Thymus (tissue), 14 donors: ENCODE measurements at places on chromosomes 12 and 14. TPM values are rescaled to one million over a fixed set of nuclear protein-coding genes. Genes with fewer than 3 reads are reported as not detected.

Gene SUOX
- total RNA-seq = 9.4 TPM

Gene PPP2R5E
- total RNA-seq = 10.4 TPM

Gene IFNG-AS1
- total RNA-seq = 1.3 TPM

Gene PCED1B
- 1.7 TPM for total RNA-seq

Gene CDK17
- total RNA-seq = 49.2 TPM

Gene TCHP
- 8.0 TPM for total RNA-seq

Gene KRT6C
- total RNA-seq = 0.28 TPM

Gene DMAC2L
- total RNA-seq = 5.2 TPM

DNA sequence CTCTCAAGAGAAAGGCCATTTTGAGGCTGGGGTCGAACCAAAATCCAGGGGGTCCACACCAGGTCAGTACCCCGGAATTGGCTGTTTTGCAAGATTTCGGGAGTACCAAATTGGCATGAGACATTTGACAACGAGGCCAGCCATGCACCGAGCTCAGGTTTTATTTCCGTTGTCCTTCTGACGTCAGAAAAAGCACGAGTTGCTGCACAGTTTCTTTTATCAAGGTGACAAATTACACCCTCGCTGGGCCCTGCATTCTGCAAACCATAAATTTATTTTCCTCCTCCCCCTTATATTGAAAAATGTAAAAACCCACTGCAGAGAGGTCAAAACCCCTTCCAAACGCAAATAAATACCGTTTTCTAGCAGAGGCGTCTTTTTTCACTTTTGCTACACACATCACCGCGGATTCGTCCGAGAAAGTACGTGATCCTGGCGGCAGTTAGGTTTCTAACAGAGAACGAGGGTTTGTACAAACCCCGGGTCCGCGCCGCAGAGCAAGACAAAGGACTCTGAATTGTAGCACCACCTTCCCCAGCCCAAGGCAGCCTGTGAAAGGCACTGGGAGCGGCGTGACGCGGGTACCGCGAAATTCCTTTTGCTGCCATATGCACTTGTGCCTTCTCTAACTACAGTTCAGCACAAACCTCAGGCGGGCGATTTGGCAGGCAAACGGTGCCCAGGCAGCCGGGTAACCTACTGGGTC, 1.8 kb downstream of the SLC38A1 start:
- H3K27me3 ChIP-seq = no peaks in the 10 kb centered on the region
- peaks cover 5% of the 10 kb centered on the region for H3K36me3 ChIP-seq
- peak overlapping the region; percentile 97 for H3K27ac ChIP-seq
- H3K4me1 ChIP-seq = peaks cover 28% of the 10 kb centered on the region
- peak; percentile 60 for DNase-seq

- no peak for DNase-seq
- H3K27ac ChIP-seq = no peak overlapping the region
- peaks cover 6% of the 10 kb centered on the region for H3K4me1 ChIP-seq
- H3K27me3 ChIP-seq = no peaks in the 10 kb centered on the region
Measured at GRCh38 chr14:100140452-100141078, 18.9 kb downstream of the DEGS2 start.

GRCh38 chr12:64006211-64006825, 161.8 kb downstream of the SRGAP1 start:
- H3K4me3 ChIP-seq = no peak overlapping the region
- H3K36me3 ChIP-seq = no peaks in the 10 kb centered on the region
- no peak for DNase-seq
- H3K4me1 ChIP-seq = no peaks in the 10 kb centered on the region
- H3K27me3 ChIP-seq = no peaks in the 10 kb centered on the region

DNA sequence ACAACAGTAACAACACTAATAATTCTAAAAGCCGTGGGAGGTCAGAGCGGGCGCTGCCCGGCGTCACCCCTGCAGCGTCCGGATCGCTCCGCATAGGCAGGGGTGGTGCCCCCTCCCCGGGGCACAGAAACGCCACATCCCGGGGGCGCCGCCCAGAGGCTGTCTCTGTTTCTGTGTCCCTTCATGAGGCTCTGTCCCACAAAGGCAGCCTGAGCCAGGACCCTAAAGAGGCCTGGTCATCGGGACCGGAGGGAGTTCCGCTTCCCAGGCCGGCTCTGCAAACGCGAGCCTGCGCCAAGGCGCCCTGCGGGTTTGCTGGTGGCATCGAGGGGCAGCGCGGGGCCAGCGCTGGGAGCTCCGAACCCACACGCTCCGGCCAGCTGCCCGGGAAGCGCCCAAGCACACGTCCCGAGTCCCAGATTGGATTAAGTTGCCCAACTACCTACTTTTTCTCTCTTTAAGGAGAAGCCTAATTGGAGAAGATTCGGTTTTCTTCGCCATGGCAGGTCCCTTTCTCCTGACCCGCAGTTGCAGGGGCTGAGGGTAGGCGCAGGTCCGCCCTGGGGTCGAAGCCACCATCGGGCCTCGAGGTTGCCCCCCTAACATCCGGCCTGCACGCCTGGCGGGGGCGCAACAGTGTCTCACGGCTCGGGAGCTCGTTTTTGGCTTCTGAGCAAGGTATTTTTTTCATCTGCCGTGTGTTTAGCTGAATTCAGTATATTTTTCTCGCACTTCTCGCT, 421.7 kb downstream of the VRK1 start:
- peak overlapping the region; percentile 64 for H3K27ac ChIP-seq
- H3K27me3 ChIP-seq = peaks cover 7% of the 10 kb centered on the region
- peak; percentile 83 for DNase-seq
- peaks cover 12% of the 10 kb centered on the region for H3K4me1 ChIP-seq
- peak overlapping the region; percentile 56 for H3K4me3 ChIP-seq

DNA sequence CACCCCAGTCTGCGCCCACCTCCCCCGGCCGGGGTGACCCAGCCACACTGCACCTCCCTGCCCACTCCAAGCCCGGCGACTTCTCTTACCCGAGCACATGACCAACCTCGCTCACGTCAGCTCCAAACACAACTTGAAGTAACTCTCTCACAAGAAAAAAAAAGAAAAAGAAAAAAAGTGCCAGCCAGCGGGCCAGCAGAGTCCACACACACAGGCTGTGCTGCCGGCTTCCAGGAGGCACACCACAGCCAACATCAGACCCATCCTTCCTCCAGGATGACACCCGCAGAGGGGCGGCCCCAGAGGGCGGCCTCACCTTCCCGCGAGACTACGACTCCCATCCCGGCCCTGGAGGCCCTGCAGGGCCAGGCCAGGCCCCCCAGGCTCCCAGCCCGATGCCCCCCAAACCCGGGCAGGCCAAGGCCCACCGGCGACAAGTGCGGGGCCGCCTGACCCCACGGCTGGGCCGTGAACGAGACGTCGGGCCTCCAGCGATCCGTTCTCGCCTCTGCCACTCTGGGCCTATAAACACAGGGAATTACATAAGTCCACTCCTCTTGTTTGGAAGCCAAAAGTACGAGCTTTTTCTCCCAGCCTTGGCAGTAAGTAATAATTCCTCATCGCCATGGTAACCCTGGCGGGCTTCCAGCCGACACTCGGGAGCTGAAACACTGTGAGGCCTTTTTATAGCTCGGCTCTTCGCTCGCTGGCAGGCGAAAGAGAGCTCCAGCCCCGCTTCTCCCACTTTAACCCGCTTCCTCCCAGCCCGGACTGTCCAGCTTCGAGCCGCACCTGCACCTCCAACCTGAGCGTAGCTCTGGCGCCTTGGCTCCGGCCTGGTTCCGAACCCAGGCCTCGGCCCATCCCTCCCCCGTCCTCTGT, 49.1 kb downstream of the NCOR2 start:
- H3K27me3 ChIP-seq = no peaks in the 10 kb centered on the region
- H3K27ac ChIP-seq = peak overlapping the region; percentile 83
- H3K4me3 ChIP-seq = peak overlapping the region; percentile 21
- peaks cover 14% of the 10 kb centered on the region for H3K36me3 ChIP-seq

DNA sequence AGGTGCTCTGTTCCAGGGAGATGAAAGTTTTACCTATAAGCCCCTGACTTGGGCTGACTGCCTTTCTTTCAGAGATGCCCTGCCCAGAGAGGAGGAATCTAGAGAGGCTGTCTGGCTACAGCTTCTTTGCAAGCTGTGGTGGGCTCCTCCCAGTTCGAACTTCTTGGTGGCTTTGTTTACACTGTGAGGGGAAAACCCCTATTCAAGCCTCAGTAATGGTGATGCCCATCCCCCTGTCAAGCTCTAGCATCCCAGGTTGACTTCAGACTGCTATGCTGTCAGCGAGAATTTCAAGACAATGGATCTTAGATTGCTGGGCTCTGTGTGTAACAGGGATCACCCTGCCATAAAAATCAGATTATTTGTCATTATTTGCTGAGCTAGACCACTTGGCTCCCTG, 377.6 kb downstream of the FLRT2 start:
- H3K4me1 ChIP-seq = no peaks in the 10 kb centered on the region
- DNase-seq = no peak
- no peak overlapping the region for H3K27ac ChIP-seq
- no peak overlapping the region for H3K4me3 ChIP-seq
- H3K27me3 ChIP-seq = no peaks in the 10 kb centered on the region

DNA sequence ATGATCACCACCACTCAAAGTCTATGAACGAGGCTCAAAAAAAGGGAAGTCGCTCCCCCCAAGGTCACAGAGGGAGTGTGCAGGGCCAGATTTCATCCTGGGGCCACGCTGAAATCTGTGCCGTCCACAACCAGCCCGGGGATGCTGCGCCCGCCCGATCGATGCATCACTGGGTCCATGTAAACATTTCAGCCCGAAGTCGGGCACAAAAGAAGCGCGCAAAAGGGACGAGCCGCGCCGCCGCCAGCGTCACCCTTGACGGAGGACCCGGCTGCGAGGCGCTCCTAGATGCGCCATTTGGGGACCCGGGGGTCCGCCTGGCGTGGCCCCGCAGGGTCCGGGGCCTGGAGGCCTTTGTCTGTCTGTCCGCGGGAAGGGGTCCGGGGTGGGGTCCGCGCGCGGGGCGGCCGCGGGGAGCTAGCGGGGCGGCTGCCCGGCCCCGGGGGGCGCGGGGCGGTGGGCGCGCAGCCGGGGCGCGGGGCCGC, 503 bp downstream of the FBXO21 start:
- peak overlapping the region; percentile 96 for H3K4me3 ChIP-seq
- H3K27me3 ChIP-seq = peaks cover 3% of the 10 kb centered on the region
- peak; percentile 48 for DNase-seq
- peak overlapping the region; percentile 88 for H3K27ac ChIP-seq

DNA sequence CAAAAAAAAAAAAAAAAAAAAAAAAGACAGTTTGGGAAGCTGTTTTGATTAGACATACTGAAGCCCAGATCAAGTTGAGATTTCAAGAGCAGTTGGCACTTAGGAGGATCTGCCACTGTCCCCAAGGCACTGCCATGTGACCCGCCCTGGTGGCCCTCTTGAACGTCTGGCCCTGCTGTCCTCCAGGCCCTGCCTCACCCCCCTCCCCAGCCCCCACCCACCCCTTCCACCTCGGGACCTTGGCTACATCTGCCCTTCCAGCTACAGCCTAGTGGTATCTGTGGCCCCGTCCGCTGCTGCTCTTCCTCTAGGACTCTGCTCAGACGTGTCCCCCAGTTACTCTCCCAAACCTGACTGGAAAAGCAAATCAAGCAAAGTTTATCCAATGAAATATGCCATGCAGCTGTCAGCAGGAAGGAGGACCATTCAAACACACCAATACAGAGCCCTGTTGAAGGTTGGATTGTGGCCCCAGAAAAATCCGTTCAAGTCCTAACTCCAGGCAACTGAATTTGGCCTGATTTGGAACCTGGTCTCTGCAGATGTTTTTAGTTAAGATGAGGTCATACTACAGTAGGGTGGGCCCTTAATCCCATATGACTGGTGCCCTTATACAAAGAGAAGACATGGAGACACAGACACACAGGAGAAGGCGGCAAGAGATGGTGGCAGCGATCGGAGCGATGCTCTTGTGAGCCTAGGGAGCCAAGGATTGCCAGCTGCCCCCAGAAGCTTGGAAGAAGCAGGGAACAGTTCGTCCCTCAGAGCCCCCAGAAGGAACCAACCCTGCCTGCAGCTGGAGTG, 17.7 kb downstream of the SLC25A29 start:
- H3K4me1 ChIP-seq = peaks cover 12% of the 10 kb centered on the region
- DNase-seq = no peak
- no peak overlapping the region for H3K27ac ChIP-seq
- no peaks in the 10 kb centered on the region for H3K27me3 ChIP-seq

DNA sequence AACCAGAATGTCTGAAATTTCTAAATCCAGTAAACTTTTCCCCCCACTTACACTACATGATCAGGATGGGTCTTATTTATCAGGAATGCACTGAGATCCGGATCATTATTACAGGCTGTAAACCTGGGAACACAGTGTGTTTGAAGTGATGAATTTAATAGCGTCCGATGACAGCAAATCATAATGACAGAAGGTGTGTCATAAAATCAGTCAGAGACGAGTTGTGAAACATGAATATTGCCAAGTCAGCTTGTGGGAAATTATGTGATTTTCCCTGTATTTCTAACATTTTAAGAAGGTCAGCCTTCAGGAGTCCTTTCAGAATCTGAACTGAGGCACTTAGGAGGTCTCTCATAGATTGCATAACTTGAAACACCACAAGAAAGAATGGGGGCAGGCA, 36.7 kb downstream of the RERG start:
- no peak for DNase-seq
- peaks cover 2% of the 10 kb centered on the region for H3K4me1 ChIP-seq
- H3K27ac ChIP-seq = no peak overlapping the region
- no peak overlapping the region for H3K4me3 ChIP-seq
- no peaks in the 10 kb centered on the region for H3K36me3 ChIP-seq

DNA sequence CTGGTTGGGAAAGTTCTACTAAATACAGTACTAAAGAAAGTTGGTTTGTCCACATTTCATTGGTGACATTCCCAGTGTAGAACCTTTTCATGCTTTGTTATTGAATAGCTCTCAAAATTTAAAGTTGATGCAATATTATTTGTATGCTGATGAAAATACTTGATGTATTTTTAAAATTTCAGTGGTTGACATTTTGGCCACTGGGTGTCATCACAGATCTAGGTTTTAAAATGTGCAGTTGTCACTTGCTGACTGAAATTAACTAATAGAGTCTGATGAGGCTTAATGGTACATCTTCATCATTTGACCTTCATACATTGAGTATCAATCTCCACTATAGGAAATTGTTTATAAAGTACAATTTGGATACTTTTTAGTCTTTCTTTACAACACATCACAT, 37.1 kb downstream of the CMAS start:
- no peaks in the 10 kb centered on the region for H3K36me3 ChIP-seq
- DNase-seq = no peak
- H3K4me3 ChIP-seq = no peak overlapping the region
- no peaks in the 10 kb centered on the region for H3K27me3 ChIP-seq
- H3K27ac ChIP-seq = no peak overlapping the region
- no peaks in the 10 kb centered on the region for H3K4me1 ChIP-seq

DNA sequence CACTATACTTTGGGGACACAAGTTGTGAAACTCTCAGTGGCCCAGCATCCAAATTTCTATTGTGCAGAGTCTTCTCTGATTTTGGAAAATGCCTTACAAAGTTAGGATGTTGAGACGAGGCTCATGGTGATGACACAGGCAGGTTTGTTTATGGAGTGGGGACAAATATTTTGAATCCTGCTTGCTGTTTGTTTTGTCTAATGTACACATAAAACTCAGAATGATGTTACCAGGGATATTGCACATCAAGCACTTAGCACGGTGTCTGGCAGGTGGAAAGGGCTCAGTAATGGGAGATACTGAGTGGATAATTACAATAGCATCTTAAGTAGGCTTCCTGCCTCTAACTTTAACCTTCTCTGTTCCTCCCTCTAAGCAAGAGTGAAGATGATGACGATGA, 628.9 kb upstream of the TBX3 start:
- no peak overlapping the region for H3K4me3 ChIP-seq
- H3K27me3 ChIP-seq = no peaks in the 10 kb centered on the region
- H3K4me1 ChIP-seq = no peaks in the 10 kb centered on the region
- no peak for DNase-seq

- no peaks in the 10 kb centered on the region for H3K27me3 ChIP-seq
- peaks cover 68% of the 10 kb centered on the region for H3K36me3 ChIP-seq
- H3K27ac ChIP-seq = no peak overlapping the region
- no peak overlapping the region for H3K4me3 ChIP-seq
- no peak for DNase-seq
- no peaks in the 10 kb centered on the region for H3K4me1 ChIP-seq
Measured at GRCh38 chr14:105446971-105447370, 27.3 kb downstream of the MTA1 start.
